Right ventricle myocardium inferior (tissue), 1 donor: ENCODE measurements at places on chromosomes 13 and 19.

GRCh38 chr19:13985771-13986347, 20.3 kb downstream of the RFX1 start:
- DNase-seq, result peak; percentile 53

- no peak for DNase-seq
These were observed 2.9 kb upstream of the MBNL2 start for GRCh38 chr13:97219226-97219625.

GRCh38 chr13:48748681-48749080, 95.0 kb downstream of the CYSLTR2 start:
- no peak for DNase-seq

DNA sequence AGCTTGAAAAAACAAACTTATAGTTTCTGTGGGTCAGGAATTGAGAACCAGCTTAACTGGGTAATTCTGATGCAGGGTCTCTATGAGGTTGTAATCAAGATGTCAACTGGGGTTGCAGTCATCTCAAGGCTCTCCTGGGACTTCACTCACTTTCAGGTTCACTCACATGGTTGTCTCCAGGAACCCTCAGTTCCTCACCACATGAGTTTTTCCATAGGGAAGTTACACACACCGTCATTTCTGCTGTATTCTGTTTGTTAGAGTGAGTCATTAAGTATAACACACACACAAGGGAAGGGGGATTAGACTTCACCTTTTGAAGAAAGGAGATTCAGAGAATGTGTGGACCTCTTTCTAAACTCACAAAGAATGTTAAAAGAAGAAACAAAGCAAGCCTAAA, 34.9 kb upstream of the MLNR start:
- DNase-seq, result no peak

DNA sequence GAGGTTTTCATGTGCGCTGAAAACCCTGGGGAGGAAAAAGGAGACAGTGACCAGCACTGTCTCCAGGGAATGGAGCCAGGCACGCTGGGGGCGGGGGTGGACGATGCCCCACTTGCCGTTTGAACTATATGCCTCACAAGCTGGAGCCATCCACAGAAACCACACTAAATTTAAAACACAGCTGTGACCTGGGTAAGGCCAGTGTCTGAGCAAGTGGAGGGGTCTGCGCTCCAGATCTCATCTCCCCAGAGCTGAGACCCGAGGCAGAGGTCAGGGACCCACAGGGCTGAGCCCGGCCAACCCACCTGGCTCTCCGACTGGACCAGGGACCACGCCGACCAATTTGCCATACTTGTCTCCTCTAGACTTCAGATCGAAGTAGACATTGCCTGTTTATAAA, 23.2 kb downstream of the CARS2 start:
- DNase-seq, result no peak

DNA sequence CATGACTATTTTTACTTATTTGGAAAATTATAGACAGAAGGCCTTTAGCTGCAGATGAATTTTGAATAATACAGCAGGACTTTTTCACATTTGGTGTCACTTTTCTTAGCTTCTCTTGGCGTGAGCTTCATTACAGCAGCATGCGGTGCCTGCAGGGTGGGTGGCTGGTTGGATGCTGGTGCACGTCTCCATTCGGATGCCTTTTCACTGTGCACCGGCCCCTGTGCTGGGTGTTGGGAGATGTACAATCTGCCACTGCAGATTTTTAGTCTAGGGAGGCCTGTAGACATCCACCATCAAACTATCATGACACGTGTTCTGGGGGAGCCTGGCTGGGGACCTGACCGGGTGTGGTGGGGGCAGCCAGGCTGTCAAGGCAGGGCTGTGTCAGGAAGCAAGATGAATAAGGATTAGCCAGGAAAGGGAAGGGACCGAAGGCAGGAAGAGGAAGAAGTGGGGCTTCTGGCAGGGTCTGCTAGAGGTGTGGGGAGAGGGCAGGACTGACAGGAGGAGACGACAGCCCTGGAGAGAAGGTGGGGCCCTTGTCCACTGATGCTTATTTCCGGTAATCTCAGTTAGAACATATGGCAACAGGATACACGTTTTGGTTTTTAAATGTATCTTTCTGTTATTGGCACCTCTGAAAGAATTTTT, 88.8 kb downstream of the ARHGEF7 start:
- no peak for DNase-seq

GRCh38 chr13:51902776-51903175, 41.0 kb downstream of the CCDC70 start:
- no peak for DNase-seq

DNA sequence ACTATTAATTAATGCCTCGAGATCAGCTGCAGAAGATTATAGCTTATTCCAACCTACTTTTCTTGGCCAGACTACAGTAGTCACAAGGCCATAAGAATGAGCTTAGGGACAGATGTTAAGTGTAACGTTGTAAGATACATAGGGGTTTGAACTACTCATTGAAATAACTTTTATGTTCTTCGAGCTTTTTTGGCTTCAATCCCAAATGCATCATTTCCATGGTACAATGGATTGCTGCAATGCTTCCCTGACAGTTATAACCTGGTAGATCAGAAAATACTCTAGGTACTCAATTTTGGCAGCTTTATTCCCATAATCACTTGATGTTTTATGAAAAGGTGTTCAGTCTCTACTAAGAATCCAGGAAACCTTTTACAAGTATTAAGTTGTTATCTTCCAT, 2216.7 kb upstream of the PCDH20 start:
- no peak for DNase-seq

GRCh38 chr19:19185853-19186740, 5.9 kb downstream of the BORCS8 start:
- DNase-seq, result no peak

- DNase-seq, result no peak
These were observed 174.3 kb downstream of the PTPRS start for GRCh38 chr19:5166262-5166661.

DNA sequence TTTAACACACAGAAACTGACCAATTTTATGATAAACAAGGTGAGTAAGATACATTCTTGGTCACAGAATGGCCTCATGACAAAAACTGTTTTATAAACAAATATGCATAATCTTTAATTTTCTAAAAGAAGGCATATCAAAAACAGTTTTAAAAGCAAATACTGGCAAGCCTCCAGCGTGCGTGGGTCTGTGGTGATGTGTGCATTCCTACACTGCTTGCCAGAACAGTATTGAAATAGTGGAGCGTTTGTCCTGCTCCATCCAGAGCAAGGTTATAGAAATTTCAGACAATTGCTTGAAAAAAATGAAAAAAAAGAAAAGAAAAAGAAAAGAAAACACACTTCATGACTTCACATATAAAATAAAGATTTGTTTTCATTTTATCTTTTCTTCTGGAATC, 140.9 kb downstream of the MZT1 start:
- no peak for DNase-seq

- peak; percentile 67 for DNase-seq
These were observed 7.7 kb upstream of the LRG1 start for GRCh38 chr19:4547303-4548237.

DNA sequence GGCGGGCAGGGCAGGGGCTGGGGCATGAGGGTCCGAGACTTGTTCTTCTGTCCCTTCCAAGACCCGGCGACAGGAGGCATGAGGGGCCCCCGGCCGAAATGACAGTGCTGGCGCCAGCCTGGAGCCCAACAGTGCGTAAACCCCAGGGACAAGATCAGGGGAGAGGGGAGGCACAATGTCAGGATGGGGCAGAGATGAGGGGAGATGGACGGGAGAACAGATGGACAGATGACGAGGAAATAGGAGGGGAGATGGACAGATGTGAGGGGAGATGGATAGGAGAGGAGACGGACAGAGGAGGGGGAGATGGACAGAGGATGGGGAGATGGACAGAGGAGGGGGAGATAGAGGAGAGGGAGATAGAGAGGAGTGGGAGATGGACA, 518 bp downstream of the FLT3LG start:
- no peak for DNase-seq

DNA sequence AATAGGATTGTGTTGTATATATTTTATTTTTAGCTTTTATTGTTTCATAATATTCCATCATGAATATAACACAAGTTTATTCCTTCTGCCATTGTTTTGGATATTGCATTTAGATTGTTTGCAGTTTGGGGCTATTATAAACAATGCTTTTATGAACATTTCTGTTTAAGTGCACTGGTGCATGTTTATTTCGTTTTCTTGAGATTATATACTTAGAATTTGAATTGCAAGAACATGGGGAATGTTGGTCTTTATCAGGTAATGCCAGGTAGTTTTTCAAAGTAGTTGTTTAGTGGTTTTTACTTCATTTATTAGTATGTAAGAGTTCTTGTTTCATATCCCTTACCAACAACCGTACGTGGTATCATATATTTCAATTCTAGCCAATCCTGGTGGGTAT, 4.3 kb downstream of the LSM14A start:
- DNase-seq, result no peak

GRCh38 chr13:44276061-44276460, 97.6 kb upstream of the SERP2 start:
- DNase-seq, result no peak

GRCh38 chr13:100977841-100978240, 303.2 kb upstream of the TMTC4 start:
- no peak for DNase-seq

DNA sequence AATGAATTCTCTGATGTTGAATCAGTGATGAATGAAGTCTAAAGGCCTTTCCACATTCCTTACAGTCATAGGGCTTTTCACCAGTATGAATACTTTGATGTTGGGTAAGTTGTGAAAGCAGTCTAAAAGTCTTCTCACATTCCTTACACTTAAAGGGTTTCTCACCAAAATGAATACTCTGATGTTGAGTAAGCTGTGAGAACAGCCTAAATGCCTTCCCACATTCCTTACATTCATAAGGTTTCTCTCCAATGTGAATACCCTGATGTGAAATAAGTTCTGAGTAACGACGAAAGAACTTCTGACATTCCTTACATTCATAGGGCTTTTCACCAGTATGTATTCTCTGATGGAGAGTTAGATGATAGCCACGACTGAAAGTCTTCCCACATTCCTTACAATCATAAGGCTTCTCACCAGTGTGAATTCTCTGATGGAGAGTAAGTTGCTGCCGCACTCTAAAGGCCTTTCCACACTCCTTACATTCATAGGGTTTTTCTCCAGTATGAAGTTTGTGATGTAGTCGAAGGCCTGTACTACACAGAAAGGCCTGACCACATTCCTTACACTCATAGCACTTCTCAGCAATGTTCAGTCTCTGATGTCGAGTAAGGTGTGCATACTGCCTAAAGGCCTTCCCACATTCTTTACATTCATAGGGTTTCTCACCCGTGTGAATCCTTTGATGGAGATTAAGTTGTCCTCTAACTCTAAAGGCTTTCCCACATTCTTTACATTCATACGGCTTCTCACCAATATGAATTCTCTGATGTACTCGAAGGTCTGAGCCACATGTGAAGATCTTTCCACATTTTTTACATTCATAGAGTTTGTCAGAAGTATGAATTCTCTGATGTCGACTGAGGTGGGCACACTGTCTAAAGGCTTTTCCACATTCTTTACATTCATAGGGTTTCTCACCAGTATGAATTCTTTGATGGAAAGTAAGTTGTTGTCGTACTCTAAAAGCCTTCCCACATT, 19.9 kb downstream of the ZFP30 start:
- no peak for DNase-seq

DNA sequence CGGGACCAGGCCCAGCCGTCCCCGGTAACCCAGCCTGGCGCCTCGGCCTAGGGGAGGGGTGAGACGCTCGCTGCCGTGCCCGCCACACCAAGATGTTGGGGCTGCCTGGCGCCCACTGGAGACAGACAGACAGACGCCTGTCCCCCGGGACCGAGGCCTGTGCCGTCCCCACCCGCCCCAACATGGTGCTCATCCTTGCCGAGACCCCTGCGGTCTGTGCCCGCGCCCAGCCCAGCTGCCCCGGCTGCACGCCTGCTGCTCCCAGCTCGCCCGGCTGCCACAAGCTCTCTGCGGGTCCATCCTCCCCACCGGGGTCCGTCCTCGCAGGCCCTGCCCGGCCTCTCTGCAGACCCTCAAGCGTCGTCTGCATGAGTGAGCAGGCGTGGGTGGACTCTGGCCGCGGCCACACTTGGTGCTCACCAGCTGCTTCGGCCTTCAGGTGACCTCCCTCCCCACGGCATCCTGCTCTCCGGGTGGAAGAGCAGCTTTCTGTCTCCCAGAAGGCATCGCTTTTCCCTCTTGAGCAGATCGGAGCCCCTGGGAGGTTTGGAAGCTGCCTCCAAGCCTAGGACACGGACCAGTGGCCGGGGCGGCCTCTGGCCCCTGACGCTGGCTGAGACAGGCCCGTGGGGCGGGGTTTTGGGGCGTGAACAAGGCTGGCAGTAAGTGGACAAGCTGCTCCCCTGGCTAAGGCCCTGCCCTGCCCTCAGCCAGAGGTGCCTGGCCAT, 6.7 kb upstream of the TMPRSS9 start:
- no peak for DNase-seq

- DNase-seq, result no peak
These were observed 65.1 kb upstream of the NPAS1 start for GRCh38 chr19:46954502-46954992.

GRCh38 chr19:38932425-38933179, 1.9 kb downstream of the MRPS12 start:
- DNase-seq, result peak; percentile 62

DNA sequence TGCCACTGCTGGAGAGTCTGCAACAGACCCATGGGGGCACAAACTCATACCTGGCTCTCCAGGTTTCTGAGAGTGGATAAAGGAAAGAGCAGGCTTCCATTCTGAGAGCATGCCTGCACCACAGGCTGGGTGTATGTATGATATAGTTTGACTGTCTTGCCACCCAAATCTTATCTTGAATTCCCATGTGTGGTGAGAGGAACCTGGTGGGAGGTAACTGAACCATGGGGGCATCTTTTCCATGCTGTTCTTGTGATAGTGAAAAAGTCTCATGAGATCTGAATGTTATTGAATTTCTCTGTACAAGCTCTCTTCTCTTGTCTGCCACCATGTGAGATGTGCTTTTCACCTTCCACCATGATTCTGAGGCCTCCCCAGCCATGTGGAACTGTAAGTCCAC, 50.2 kb downstream of the ERICH6B start:
- no peak for DNase-seq

- no peak for DNase-seq
These were observed 3.1 kb downstream of the PPP1R14A start for GRCh38 chr19:38252941-38253691.

- DNase-seq, result no peak
These were observed 4.5 kb upstream of the BAX start for GRCh38 chr19:48950159-48950558.

DNA sequence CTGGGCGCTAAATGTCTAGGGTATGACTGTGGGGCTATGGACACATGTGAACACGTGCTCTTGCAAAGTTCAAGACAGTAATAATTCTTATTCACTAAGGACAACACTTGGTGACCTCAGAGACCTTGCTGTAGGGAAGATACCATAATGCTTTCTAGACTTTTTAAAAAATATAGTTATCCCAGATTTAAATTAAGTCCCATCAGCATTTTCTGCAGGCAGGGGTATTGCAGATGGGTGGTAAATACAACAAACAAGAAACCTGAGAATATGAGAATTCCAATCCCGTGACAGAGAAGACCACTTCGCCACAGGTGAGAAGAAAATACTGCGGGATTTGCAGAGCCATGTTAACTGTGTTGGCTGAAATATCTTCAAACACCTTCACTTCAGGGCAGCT, 65.2 kb downstream of the SLC15A1 start:
- no peak for DNase-seq

GRCh38 chr13:75181906-75182305, 300.1 kb downstream of the TBC1D4 start:
- DNase-seq, result no peak

- no peak for DNase-seq
These were observed 4.2 kb downstream of the C5AR1 start for GRCh38 chr19:47313754-47314295.

- no peak for DNase-seq
These were observed 21.7 kb upstream of the DOCK9 start for GRCh38 chr13:98999639-98999952.
